C1 segment of cervical spinal cord (tissue), 14 donors: ENCODE measurements at places on chromosomes 16 and 17.

DNA sequence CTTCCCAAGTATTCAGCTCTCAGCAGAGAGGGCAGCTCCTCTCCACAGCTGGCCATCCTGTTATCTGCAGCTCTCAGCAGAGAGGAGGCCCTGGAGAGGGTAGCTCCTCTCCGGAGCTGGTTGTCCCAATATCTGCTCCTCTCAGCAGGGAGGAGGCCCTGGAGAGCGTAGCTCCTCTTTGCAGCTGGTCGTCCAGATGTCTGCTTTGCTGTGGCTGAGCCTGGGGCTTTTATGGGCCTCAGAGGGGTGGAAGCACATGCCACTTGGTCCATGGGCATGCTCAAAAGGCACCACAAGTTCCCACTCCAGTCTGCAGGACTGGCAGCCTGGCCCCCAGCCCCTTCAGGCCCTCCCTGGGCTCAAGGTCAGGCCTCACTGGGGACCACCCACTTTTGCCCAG lies 314.3 kb downstream of the KCNJ2 start:
- no peak for DNase-seq

DNA sequence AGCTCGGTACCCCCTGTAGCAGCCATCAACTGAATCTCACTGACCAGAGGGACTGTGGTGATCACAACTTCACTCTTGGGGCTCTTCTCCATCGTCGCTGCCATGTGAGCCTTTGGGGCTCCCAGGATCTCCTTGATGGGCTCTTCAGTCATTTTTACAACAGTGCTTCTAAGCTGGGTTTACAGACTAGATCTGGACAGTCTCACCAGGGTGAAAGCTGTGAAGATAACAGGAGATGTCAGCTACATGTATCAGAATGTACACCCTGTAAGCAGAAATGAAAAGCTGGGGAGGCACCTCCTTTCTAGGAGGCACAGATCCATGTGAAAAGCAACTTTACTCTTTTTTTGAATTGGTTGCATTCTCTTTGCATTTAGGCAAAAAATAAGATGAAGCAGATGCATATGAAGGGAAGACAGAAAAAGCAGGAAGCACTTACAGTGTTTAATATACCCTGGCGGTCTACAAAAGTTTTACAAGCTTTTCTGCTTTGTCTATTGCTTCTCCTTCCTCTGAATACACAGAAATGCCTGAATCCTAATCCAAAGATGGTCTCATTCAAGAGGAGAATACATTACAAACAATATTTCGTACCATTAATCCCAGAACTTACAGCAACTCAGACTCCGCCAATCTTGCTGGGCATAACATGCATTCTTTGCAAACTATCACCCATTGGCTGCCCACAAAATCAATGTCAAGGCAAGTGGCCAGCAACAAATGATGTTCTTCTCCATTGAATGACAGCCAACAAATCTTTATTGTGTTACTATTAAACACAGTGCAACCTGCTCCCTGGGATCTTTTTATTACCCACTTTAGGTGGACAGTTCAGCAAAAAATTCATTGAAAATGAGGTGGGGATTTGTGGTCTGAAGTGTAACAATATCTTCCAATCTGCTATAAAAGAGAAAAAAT lies 1.5 kb downstream of the TMEM100 start:
- DNase-seq: no peak

- DNase-seq: no peak
Measured at GRCh38 chr16:74322301-74322710, 25.7 kb downstream of the PSMD7 start.

- no peak for DNase-seq
Measured at GRCh38 chr17:50916708-50917417, 50.7 kb upstream of the TOB1 start.

- no peak for DNase-seq
Measured at GRCh38 chr17:74271281-74271680, 2.8 kb upstream of the DNAI2 start.

DNA sequence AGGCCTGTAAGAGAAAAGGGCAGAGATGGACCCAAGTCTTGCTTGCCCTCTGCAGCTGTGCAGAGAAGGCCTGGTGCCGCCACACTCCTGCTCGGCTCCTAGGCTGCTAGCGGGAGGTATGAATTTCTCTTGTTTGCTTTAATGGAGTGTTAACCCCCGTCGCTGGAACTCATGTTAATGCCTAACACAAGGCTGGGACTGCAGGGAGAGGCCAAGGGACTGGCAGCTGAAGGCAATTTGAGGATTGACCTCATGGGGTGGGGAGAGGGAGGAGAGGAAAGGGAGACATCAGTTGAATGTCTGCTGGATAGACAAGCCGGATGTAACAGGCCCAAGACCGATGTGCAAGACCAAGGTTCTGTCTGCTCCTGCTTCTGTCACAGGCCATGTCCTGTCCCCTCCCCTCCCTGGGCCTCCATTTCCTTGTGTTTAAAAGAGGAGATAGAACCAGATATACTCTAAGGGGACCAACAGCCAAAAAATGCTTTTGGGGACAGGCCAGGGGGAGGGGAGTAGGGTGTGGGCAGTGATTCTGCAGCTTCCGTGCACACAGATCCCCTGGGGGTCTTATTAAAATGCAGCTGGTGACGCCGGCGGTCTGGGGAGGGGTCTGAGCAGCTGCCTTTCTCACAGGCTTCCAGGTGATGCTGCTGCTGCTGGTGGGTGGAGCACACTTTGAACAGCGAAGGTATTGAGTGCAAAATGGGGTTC lies 46.7 kb upstream of the TBX2 start:
- no peak for DNase-seq

- DNase-seq: no peak
Measured at GRCh38 chr16:78639775-78640174, 540.3 kb downstream of the WWOX start.

- DNase-seq: no peak
Measured at GRCh38 chr16:56163938-56164337, 27.4 kb upstream of the GNAO1 start.

DNA sequence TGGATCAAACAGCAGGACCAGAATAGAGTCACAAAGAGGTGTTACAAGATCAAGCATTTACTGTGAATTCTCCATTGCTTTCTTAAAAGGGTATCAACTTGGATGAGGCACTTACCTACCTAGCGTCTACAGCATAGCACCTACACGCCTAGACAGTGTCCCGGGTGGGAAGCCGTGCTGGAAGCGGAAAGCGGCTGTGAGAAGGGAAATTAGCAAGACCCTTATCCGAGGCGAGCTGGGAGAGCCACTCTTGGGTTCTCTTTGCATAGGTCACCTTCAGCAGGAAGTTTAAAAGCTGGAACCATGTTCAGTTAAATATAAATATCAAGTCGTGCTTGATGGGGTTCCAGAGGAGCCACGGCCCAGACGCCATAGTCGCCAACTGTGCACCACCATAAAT lies 46.3 kb downstream of the TRARG1 start:
- DNase-seq: no peak

- DNase-seq: no peak
Measured at GRCh38 chr17:13750816-13751793, 149.4 kb upstream of the HS3ST3A1 start.

- peak; percentile 65 for DNase-seq
Measured at GRCh38 chr17:31388770-31389656, 2.5 kb upstream of the RAB11FIP4 start.

DNA sequence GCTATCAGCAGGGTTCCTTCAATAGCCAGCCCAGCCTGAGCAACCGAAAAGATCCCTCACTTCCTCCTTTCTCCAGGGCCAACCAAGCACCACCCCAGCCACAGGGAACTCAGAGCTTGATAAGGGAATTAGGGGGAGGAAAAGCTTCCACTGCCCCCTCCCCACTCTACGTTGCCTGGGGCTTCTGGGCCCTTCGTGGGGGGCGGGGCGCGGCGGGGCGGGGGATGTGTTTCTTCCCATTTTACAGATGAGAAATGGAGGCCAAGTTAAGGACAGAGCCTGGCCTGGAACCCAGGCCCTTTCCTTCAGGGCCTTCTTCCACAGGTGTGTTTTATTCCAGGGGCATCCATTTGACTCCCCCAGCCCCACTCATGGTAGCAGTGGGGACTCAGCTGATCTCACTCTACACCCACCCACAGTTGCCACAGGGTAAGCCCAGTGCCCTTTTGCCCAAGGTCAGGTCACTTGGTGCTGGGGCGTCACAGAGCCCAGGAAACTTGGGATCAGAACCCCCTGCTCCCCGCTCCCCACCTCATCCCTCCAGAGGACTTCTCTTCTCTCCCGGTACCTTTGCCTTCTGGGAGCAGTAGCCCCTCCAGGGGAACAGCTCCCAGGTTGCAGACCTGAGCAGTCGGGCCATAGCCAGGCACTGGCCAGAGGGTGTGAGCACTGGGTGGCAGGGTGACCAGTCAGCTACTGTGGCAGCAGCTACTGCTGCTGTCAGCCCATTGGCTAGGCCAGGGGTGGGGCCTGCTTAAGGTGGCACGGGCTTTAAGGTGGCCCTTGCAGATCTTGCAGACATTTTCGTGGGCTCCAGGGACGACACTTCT lies at the start of gene LDHD:
Gene LDHD (minus strand): TSS at position 700 of the 830 bp plus-strand sequence. CDS start 60 bp downstream, at position 640.
- DNase-seq: peak; percentile 80

DNA sequence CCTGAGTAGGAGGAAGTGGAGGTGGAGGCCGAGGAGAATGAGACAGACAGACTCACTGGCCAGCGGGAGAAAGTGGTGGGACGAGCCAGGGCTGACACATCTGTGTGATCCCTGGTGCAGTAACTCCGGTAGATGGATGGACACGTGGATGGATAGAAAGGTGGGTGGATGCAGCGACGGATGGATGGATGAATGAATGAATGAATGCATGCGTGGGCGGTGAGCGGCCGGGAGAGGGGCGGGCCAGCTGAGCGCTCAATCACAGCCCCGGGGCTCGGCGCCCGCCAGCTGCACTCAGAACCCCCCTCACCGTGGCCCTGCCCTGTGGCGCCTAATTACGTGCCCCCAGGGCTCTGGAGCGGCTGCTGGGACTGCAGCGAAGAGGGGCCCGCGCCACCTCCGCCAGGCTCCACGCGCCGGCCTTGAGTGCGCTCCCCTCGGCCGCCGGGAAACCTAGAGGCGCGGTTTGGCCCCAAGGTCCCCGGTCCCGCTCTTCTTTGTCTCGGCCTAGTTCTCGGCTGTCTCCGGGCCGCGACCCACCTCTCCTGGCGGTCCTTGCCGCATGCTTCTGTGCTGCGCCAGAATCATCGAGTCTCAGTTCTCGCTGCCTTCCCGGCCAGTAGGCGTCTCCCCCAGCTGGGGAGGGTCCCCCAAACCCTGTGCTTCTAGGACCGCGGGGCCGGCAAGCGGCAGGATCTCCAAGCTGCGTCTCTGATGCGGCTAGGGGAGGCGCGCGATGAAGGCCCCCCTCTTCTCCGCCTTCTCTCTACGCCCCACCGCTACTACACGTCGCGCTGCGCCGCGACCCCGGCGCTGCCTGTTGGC lies 41.0 kb downstream of the RAI1 start:
- no peak for DNase-seq

- DNase-seq: no peak
Measured at GRCh38 chr17:13462146-13462545, 139.6 kb downstream of the HS3ST3A1 start.

DNA sequence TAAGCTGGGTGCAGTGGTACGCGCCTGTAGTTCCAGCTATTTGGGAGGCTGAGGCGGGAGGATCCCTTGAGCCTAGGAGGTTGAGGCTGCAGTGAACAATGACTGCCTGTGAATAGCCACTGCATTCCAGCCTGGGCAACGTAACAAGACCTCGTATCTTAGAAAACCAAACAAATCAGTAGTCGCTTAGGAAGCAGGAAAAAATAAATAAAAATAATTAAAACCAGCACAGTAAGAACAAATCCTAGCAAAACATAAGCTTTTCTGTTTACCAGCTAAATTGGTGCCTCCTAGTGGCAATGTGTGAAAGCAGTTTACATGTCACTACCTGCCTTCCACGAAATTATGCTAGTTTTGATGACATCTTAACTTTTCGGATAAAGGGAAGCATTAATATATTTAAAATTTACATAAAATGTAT lies 1.3 kb downstream of the ARMC5 start:
- no peak for DNase-seq

DNA sequence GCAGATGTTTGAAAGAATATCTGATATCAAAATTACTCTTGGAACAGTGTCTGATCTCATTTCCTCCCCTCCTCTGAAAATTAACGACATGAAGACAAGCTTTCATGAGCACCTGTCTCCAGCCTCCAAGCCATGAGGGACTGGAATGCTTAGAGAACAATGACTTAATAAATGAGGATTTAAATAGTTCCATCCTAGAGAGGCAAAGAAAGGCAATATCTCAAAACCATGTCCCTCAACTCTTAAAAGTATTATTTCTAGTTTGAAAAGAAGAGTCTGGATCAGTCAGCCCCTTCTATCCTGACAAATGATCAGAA lies 137.5 kb downstream of the ANKFN1 start:
- no peak for DNase-seq

DNA sequence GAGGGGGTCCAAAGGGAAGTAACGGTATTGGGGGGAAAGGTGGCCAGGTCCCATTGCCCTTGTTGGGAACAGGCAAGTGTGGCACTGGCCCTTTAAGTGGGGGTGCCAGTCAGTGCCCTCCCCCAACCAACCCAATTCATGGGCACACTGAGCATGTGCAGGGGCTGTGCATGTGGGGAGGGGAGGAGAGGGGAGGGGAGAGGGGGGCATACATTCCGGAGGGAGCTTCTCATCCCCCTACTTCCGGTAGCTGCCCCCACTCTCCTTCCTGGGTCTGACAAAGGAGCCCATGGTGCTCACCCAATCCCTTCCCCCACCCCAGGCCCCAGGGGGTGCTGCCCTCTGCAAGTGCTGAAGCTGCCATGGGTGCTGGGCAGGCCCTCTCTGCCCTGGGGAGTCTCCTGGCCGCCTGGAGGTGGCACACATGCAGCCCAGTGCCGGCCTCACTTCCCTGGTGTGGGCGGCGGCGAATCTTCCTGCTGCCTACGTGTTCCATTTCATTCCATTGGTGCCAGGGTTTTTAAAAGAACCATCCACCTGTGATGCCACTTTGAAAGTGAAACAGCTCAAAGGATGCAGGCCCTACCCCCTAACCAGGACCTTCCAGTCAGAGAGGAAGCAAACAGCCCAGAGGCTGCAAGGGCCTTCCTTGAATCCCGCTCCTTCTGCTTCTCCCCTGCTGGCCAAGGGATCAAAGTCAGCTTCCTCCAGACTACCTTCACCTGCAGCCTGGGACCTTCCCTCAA lies 11.0 kb downstream of the HEXIM2 start:
- peak; percentile 85 for DNase-seq

DNA sequence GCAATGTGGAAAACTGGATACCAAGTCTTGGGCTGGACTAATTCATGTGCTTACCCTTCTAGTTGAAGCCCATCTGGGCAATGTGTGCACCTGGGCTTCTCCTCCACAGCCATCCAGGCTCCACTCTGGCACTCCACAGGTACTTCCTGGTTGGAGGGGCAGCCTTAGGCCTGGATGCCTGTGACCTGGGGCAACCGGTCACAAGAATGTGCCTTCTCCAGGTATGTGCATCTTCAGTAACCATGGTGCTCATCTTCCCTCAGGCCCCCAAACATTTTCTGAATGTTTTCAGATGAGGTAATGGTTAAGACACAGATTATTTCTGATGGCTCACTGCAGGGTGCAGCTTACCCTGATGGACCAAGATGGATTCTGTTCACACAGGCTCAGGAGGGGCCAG lies 11.1 kb downstream of the C16orf86 start:
- no peak for DNase-seq
